Activated CD4-positive, alpha-beta T cell treated with anti-CD3 and anti-CD28 coated beads, Interleukin-2, Interleukin-4, amounts not matched to agents 100 ng/mL and 50 ng/mL, durations not matched to agents 16 hours and 8 hours (primary cell): ENCODE measurements at places on chromosomes 5 and 9.
A peak's percentile ranks its signal among the peaks of the same experiment; 100 is the strongest.

- DNase-seq: no peak
These were observed 11.0 kb downstream of the HSPA9 start for GRCh38 chr5:138564242-138564641.

GRCh38 chr5:18653216-18653752 is 1019.0 kb downstream of the TAF11L14 start:
- DNase-seq: no peak

- no peak for DNase-seq
These were observed 59.1 kb downstream of the BOD1 start for GRCh38 chr5:173557123-173557903.

- no peak for DNase-seq
These were observed 67.1 kb downstream of the LHX2 start for GRCh38 chr9:124078641-124079040.

DNA sequence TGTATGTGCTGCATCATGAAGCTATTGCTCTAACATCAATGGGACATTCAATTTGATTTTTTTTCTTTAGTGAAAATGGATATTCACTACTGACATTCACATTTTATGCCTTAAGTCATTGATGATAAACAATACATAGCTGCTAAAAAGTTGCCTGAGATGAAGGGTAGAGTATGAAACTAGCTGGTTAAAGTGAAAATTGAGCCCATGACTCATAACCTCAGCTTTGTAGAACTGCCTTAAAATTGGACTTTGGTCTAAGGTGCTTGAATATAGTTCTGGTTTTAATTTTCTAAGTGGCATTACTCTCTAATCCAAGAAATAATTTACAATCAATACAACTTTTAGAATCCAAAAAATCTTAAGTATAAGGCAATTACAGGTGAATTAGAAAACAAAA is 740.4 kb upstream of the RIOK2 start:
- no peak for DNase-seq

DNA sequence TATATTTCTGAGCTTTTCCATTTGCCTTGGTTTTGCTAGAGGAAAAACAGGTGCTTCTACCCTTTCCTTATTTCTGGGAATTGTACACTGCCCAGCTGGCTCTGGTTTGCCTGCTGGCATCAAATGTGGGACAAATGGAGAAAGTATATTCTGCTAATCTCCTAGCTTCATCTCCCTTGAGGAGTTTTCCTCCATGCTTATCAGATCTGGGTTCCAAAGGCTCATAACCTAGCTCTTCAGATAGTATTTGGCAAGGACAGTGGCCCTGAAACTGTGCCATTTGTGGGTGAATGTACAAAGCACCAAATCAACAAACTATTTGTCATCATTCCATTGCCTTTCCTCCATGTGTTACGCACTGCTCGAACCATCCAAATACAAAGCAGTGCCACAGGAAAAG is 16.2 kb downstream of the PRLR start:
- DNase-seq: no peak

DNA sequence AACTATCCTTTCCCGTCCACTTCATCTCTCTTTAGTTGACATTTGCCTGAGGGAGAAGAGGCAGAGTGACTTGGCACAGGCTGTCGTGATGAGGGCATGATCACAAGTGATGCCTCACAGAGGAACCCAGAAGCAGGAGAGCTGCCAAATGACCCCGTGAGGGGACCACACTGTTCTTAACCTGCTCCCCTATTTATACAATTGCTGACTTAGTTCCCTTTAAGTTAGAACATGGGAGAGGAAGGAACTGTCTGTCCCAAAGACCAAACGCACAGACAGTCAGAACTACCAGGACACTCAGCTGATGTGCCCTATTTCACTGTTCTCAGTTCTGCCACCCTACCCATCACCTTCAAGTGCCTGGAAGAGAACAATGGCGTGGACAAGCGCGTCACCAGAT is 73.7 kb downstream of the SLC1A3 start:
- no peak for DNase-seq

DNA sequence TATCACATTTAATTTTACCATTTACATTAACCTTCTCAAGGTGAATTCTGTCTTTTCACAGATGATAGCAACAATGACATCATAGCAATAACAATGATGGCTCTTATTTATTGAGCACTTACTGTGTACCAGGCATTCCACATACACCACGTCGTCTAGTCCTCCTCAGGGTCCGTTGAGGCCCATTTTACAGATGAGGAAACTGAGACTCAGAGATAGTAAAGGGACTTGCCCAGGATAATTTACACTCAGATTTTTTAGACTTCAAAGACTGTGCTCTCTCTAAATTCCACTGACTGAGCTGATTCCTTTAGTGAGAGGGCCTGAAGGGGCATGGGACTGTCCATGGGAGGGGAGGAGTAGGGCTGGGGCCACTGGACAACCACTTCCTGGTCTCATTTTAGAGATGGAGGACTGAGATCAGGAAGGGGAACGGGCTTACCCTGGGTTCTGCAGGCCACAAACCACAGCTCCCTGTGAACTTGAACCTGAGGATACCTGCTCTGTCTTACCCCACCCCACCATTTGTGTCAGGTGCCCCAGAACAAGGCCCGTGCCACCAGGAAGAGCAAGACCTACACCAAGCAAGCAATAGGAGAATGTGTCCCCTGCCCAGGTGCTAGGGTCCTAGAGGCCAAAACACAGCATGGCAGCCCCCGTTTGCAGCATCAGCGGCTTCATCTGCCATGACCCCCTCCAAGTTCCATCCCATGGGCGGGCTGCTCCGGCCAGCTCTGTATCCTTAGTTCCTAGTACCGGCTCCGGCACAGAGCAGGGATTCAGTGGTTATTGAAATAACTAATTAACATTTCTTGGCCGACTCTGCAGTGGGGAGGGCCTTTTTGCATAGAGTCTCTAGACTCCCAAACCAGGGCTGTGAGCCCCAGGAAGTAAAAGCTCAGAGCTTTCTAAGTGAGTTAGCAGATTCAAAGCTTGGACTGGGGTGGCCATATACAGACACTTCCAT is 96.6 kb downstream of the RGS3 start:
- DNase-seq: no peak

DNA sequence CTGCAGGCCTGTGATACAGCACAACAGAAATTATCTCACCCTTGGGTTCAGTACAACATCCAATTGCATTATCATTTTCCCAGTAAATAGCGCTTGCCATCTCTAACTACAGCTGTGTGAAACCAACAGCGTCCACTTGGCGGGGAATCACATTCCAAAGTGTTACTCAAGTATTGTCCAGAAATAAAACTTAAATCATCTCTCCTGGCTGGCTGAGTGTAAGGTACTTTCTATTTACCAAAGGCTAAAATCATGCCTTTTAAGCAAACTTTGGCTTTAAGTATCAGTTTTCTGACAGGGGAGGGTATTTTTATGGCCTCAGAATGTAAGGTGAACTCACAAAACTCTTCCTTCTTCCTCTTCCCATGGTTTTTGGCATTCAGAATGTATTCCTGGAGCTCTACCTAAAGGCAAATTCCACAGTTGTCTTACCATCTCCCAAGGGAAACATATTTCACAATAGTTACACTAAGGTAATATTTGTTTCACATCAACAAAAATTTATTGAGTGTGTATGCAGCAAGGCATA is 205.6 kb upstream of the MPDZ start:
- DNase-seq: no peak

DNA sequence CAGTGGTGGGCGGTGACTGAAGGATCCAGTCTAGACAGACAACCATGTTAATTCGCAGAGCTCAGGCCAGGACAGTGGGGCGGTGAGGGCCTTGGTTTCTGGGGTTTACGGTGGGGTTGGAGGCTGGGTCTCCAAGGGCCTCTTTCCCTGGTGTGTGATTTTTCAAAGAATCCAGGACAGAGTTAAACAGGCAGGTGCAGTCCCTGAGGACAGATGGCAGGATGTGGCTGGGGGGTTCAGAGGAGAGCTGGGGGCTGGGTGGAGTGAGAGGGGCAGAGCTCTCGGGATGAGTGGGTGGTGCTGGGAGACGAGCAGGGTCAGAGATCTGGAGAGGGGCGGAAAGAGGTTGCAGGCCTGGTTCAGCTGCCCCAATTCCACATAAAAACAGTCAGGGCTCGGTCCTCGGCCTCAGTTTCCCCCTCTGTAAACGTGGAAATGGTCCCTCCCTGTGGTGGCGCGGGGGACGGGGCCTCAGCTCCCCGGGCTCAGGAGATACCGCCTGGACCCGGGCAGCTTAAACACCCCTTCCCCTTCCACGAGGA is 145.9 kb downstream of the GAPVD1 start:
- no peak for DNase-seq

DNA sequence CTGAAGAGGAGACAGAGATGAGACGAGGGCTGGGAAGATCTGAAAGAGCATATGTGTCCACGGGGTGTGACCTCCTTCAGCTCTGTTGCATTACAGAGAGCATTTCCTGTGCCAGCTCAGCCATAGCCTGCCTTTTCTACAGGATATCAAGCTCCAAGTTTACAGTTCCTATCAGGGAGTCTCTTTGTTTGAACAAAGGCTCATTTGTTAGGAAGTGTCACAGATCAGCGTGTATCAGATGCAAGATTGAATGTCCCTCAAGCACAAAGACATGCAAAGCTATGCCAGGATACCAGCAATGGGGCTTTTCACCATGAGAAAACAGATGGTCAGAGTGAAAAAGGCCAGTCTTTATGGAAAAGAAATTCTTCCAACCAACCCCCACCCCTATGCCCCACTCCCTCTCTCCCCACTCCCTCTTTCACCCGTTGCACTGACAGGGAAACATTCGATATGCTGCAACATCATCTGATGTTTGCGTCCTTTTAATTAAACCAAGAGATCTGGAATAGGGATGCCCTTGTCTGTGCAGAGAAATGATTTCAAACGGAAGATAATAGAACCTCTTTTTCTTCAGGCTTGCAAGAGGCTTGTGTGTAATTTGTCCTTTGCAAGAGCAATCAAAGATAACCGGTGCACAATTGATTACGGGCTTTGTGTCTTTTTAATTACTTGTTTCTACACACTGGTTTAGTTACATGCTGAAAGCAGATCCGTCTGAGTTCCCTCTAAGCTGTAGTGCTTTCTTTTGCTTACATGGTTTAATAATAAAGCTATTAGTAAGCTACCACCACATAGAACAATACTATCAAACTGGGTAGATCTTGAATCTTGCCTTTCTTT is 263.1 kb upstream of the RGMB start:
- no peak for DNase-seq

GRCh38 chr5:171236651-171237050 is 72.4 kb upstream of the TLX3 start:
- no peak for DNase-seq

DNA sequence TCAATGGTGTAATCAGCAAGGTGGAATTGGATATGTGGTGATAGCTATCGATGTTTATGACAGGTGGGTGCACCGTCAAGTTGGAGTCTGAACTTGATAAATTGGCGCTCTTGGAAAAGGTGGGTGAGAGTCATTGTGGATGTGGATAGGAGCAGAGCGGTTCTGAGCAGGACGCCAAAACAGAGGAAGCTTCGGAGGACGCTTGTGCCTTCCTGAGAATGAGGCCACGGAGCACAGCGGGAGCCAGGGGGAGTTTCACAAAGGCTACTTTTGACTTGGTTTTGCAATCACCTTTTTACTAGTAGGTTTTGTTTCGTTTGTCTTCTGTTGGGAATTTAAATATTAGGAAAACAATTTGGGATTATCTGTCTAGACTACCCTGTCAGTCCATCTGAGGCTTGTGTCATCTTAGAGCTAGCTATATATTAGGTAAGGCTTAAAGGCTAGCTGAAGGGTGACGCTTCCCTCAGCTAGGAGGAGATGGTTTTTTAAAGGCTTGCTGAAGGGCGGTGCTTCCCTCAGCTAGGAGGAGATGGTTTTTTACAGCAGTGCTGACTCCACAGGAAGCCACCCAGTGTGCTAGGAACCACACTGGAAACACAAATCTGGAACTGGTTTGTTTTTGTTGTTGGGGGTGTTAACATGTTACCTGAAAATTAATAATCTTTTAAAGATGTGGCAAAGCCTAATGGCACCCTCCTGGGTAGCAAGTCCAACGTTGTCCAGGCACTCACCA is 142.4 kb upstream of the IRX4 start:
- DNase-seq: no peak

GRCh38 chr5:36692791-36693763 is 86.7 kb downstream of the SLC1A3 start:
- DNase-seq: peak; percentile 54

DNA sequence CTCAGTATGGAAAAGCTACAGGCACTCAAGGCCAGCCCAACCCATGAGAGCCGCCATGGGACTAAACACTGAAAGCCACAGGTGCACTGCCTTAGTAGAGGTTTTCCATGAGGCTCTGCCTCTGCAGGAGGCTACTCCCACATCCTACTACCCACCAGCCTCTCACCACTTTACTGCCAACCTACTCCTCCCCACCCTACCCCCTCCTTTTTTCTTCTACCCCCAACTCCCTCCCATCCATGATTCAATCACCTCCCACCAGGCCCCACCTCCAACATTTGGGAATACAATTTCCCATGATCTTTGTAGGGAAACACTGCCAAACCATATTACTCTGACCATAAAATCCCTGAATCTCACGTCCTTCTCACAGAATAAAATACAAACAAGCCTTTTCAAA is 101.6 kb upstream of the CTSV start:
- DNase-seq: no peak

DNA sequence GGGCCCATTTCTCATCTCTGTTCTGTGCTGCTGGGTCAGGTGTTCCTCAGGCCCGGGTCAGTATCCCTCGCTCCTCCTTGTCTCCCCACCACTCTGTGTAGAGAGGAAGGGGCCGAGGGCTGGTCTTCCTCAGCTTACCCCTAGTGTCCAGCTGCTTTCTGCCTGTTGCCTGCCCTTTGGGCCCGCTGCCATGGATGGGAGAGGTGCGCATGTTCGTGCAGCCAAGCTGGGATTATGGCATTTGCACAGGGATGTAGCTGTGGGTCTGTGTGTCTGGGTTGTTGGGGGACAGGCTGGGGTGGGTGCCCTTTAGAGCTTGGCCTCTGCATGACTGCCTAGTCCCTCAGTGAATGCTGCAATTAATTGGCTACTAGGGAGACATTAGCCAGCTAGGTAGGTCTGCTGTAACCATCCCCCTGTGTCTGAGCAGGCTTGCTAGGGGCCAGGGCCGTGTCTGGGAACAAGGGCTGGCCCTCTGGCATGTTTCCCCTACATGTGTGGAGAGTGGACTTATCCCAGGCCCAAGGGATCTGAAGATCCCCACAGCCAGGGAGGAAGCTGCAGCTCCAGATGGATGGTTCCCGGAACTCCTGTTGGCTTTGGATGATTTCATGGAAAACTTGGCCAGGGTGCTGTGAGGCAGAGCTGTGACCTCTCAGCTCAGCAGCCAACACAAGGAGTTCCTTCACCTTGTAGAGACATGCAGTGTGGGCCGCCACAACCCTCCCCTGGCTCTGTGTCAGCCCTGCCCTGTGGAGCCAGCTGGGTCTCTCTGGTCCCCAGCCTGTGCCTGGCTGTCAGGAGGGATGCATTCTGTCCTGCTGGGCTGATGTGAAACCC is 161.9 kb downstream of the MACROH2A1 start:
- DNase-seq: no peak

GRCh38 chr9:14136047-14136635 is 177.8 kb downstream of the NFIB start:
- DNase-seq: no peak
